NCI-H1930 (cell line): ENCODE measurements at places on chromosomes 11 and 22.
A peak's percentile ranks its signal among the peaks of the same experiment; 100 is the strongest.

DNA sequence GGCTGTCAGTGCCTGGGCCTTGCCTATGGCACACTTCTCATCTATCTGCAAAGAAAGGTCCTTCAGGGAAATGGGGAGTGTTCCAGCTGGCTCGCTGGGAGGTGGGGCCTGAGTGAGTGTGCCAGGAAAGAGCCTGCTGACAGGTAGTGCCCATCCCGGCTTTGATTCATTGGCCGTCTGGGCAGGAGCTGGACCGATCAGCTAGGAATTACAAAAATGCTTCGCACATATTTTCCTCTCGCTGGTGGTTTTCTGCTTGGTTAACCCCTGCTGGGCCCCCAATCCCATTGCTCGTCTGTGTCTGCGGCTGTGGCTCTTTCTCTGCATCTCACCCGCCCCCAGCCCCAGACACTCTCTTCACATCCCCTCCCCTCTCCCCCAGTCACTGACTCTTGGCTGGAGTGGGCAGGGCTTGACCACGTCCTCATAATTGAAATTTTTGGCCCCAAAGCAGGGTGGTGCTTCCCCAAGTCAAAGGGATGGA, 10.8 kb downstream of the LIF start:
- DNase-seq, result no peak

DNA sequence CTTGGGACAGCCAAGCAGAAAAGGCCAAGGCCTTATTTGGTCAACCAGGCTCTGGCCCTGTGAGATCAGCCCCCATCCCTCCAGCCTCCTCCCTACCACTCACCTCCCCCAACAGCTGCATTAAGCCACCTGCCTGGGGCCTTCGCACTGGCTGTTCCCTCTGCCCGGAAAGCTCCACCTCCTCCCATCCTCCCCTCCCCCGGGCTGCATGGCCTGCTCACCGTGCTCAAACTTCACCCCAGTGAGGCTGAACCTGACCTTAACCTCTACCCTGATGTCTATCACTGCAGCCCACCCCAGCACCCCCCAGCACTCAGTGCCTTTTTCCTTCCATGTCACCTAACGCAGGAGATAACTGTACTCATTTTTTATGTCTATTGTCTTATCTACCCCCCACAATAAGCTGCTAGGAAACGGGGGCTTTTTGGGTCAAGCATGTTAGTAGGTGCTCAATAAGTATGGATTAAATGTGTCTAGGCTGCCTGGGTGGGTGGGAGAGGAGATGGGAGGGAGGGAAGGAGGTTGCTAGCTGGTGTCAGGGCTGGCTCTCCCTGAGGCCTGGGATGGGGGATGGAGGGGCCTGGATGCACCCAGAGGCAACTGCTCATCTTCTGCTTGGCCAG, 912 bp downstream of the PTPRCAP start:
- no peak for DNase-seq

DNA sequence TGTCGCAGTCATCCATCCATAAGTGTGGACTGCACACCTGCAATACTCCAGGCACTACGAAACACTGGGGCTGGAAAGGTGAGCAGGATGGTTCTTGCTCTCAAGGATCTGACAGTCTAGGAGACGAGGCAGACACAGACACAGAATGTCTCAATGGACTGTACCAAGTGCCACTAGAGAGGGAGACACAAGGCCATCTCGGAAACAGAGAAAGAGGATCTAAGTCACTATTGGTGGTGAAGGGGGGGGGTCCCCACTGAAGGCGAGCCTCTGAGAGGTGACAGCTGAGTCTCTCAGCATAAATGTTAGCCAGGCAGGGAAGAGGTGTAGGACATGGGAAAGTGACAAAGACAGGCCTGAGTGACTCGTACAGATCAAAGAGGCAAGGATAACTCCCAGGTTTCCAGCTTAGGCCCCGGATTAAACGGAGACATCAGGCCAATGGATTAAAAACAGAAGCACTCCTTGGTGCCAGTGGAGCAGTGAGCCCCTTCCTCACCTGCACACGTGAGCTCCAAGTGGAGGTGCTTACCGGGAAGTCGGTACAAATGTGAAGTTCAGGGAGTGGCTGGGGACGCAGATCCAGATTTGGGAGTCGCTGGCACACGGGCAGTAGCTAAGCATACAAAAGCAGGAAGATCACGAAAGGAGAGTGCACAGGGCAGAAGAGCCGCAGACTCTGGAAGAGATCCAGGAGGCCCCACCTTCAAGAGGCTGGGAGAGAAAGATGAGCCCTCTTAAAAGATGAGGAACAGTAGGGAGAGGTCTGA, 117.2 kb downstream of the MICAL3 start:
- DNase-seq, result no peak

DNA sequence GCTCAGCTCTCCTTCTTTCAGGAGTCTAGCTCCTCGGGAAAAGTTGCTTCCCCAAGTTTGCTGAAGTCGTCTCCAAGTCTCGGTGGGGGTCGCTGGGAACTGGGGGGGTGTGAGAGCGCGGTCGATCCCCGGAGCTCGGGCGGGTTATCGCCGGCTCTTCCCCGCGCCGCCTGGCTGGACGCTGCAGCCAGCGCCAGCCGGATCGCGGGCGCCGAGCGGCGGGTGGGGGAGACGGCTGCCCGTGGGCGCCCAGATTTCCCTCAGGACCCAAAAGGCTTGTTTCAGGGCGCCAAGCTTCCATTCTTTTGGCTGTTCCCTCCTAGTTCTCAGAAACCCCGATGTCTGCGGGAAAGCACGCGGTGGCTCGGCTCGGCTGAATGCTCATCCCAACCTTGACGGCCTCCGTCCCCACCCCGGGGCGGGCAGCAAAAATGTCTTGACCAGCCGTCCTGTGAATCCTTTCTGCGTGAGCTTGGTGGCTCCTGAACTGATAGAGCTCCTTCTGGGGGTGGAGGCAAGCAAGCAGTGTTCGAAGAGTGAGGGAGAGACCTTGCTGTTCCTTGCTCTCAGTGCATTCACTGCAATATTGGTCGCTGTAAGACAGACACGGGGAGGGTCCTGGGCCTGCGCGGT, 1.7 kb downstream of the ZBTB16 start:
- no peak for DNase-seq

- no peak for DNase-seq
Observed at GRCh38 chr22:25334162-25334490, 114.7 kb downstream of the CRYBB2 start.

DNA sequence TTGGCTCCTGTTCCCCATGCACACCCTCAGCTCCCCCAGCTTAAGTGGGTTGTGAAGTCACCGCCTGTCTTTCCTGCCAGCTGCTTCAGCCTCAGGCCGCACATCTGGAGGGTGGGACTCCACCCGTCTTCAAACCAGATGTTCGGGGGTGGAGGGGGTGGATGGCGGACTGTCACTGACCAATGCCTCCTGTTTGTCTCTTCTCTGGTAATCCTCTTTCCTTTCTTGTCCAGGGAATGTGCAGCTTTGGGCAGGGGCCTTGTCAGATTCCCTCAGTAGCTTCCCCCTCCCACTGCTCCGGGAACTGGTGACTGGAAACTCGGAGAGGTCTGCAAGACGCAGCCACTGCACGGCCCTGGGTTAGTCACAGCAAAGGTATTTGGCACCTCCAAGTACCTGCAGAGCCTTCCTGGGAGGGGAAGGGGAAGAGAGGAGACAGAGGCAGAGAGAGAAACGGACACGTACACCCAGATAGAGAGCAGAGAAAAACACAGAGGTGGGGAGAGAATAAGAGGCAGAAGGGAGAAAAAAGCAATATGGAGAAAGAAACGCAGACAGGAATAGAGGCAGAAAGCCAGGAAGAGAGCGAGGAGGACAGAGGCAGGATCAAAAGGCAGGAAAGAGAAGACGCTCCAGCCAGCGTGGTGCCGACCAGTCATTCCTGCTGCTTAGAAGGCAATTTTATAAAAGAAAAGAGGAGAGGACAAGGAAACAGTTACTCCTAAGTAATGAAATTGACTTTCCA, 56.1 kb upstream of the TIMP3 start:
- no peak for DNase-seq

DNA sequence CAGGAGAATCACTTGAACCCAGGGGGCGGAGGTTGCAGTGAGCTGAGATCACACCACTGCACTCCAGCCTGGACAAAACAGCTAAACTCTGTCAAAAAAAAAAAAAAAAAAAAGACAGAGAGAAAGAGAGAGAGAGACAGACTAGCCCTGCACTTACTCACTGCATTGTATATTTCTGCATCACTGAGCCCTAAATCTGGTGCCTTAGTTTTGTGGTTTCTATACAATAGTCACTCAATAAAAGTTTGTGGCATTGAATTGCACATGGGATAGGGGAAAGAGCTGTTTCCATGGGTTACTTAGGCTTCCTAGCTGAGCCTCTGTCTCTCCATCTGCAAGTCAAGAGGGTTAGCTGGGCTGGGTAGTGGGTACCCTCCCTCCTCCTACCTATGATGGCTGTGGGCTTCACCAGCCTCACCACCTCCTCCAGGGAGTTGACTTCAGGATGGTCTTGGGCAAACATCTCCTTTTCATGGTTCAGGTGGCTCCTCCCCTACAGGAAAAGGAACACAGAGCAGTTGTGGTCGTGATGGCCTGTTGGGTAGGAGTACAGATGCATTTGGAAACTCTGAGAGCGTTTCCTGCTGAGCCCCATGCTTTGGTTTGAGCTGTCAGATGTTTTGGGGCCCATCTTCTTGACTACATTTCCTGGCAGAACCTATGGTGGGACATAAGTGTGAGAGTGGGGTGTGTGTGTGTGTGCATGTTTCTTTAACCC, 73.2 kb downstream of the CCDC81 start:
- no peak for DNase-seq

- DNase-seq, result no peak
Observed at GRCh38 chr11:67312187-67313021, 9.1 kb downstream of the SSH3 start.

GRCh38 chr11:22666325-22666687, at the start of gene GAS2:
GAS2 (plus strand) TSS chr11:22666611; CDS start chr11:22674870, 8,259 bp downstream.
- no peak for DNase-seq

DNA sequence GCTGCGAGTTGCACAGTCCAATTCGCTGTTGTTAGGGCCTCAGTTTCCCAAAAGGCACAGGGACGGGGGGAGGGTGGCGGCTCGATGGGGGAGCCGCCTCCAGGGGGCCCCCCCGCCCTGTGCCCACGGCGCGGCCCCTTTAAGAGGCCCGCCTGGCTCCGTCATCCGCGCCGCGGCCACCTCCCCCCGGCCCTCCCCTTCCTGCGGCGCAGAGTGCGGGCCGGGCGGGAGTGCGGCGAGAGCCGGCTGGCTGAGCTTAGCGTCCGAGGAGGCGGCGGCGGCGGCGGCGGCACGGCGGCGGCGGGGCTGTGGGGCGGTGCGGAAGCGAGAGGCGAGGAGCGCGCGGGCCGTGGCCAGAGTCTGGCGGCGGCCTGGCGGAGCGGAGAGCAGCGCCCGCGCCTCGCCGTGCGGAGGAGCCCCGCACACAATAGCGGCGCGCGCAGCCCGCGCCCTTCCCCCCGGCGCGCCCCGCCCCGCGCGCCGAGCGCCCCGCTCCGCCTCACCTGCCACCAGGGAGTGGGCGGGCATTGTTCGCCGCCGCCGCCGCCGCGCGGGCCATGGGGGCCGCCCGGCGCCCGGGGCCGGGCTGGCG, at the start of gene BCR:
Gene BCR (plus strand): TSS at position 209 of the 592 bp plus-strand sequence. CDS start 452 bp downstream, outside the sequence.
- DNase-seq, result peak; percentile 66

DNA sequence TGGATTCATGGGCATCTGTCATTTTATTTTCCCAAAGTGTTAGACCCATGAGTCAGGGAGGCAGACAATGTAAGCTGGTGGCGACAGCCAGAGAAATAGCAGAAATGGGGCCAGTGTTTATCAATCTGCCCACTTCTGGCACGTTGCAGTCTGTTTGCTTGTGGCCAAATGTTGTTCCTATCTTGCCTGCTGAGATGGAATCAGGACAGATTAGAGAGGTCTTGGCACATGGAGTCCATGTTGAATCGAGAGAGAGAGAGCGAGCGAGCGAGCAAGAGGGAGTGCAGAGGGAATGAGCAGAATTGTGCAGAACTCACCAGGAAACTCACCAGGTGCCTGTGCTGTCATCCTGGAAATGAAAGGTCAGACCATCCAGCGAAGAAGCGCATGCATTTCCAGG, 21.9 kb upstream of the PARVG start:
- no peak for DNase-seq

DNA sequence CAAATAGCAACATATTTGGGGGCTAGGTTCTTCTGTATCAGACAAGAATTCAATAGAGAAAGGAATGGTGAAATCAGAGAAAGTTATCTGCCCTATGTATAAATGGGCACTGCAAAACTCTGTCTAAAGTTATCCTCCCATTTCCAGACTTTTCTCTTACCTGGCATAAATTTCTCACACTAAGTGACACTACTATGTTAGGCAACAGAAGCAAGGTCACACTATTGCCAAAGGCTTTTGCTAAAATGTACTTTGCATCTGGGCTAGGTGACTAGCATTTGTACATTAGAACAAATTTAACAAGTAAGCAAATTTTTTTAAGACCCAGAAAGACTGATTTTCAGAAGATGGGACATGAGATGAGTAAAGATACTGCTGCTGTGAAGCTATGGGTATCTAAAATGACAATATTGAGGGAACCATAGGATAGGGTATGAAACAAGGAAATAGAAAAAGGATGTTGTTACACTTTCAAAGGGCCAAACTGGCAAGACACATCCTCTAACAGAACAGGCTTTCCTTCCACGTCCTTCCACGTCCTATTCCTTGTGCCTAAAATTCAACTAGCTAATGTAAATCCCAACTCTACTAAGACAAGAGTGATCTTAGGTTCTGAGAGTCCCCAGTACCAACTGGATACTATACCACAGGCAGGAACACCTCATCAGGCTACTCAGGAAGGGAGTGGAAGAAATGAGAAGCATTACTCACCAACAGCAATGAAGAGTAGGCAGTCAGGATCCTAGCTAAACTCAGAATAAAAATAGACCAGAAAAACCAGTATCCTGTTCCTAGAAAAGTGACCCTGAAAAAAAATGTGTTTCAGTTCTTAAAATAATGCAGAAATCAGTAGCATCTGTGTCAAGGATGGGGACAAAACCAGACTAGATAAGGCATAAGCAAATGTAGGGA, 22.6 kb downstream of the GDPD4 start:
- DNase-seq, result no peak

- no peak for DNase-seq
Observed at GRCh38 chr11:60193687-60194433, 11.0 kb upstream of the MS4A6A start.

DNA sequence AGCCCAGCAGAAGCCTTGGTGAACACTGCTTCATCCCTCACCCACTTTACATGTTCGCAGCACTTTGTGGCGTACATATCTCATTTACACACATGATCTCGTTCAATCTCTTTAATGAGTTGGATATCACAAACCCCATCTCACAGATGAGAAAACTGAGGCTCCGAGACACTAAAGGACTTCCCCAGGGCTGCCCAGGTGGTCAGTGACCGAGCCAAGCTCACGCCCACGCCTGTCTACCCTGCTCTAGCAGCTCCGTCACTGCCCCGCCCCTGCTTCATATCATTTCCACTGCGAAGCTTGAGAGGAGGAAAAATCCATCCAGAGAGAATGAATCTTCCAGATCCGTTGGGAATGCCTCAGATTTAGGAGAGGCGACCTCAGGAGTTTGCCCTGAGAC, 11.8 kb upstream of the DSCAML1 start:
- DNase-seq, result no peak

DNA sequence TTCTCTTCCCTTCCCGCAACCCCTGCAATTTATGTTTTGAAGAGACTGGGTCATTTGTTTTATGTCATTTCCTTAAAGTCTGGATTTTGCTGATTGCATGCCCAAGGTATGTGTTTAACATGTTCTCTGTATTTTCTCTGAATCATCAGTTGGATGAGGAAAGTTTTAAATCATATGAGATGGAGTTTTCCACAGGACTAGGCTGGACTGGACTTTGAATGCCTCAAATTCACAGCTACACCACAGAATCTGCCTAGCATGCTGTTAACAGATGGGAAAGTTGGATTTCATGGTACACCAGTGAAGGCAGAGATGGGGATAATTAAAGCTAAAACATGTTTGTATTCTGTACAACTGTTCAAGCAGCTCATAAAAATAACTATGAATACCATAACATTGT, 62.6 kb downstream of the CWC15 start:
- DNase-seq, result no peak
